ENCODE measurements at places on chromosomes 5 and 9.

- no peak for DNase-seq
These were observed 21.1 kb downstream of the AP3B1 start for GRCh38 chr5:78273436-78273835.

- no peak for DNase-seq
These were observed 810.3 kb upstream of the ACO1 start for GRCh38 chr9:31574006-31574765.

- no peak for DNase-seq
These were observed 50.4 kb downstream of the CERT1 start for GRCh38 chr5:75460942-75461610.

DNA sequence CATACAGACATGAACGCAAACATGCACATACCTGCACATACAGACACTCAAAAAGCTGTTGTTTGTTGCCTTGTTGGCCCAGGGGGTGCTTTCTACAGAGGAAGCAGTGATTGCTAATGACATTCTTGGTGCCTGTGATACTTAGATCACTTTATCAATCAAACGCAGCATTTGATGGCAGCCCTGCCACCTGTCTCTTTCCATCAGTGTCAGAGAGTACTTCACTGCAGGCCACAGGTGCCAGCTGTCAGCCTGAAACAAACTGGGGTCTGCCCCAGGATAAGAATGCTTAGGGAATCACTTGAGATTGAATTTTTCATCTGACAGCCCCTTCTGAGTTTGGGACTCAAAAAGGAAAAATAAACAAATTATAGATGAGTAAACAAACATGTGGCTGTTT is 388.9 kb upstream of the SGCD start:
- no peak for DNase-seq
